Fibroblast of lung (primary cell): ENCODE measurements at places on chromosomes 16 and 17.

DNA sequence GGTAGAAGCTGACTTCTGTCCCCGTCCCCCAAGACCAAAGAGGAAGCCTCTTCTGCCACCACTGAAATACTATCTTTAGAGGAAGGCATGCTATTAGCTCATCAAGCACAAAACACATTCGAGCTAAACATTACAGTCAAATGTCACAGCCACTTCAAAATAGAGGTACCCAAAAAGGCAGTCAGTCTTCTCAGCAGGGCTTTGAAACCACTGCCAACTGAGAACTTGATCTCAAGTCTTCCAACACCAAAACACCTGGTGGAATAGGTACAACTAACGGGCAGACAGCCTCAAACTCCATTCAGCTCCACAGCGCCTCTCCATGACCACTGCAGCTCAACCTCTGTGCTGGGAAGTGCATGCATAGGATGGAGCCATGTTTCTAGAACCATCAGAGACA is 36.0 kb downstream of the ZFHX3 start:
- DNase-seq: no peak

- DNase-seq: no peak
These were observed 155.6 kb upstream of the PLCG2 start for GRCh38 chr16:81623365-81624102.

DNA sequence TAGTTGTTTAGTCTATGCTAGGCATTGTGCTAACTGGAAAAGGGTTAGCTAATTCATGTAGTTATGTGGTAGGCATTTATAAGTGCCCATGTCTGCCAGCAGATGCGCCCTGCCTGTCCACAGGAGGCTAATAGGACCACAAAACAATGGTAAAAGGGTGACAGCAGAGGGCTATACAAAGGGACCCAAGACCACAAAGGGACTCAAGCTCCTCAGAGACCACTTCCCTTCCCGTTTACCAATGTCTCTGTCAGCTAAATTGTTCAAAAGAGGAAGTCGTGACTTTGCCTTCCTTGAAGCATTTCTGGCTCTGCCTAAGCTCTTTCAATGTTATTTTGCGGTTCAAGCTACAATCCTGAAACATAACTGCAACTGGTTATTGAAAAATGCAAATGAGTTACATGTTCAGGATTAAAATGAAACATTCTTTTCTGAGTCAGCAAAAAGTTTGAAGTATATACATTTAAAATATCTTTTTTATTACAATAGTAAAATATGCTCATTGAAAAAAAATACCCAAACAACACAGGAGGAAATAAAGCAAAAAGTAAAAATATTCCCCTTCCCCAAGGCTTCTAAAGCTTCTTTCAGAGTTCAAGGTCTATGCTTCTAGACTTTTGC is 149.2 kb downstream of the MAF start:
- DNase-seq: no peak

- no peak for DNase-seq
These were observed 12.3 kb upstream of the LGALS3BP start for GRCh38 chr17:78991906-78992532.

DNA sequence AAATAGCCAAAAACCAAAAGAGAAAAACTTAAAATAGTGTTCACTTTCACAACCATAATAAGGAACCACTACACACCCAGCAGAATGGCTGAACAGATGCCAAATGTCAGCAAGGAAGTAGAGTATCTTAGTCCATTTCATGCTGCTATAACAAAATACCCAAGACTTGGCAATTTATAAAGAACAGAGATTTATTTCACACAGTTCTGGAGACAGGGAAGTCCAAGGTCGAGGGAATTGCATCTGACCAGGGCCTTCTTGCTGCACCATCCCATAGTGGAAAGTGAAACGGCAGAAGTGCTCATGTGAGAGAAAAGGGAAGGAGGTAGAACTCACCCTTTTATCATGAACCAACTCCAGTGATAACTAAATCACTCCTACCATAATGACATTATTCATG is 33.8 kb upstream of the CCL22 start:
- no peak for DNase-seq

GRCh38 chr17:66950886-66951604 is 13.5 kb upstream of the CACNG4 start:
- DNase-seq: no peak

GRCh38 chr17:53979991-53980390 is 157.3 kb downstream of the KIF2B start:
- DNase-seq: no peak

DNA sequence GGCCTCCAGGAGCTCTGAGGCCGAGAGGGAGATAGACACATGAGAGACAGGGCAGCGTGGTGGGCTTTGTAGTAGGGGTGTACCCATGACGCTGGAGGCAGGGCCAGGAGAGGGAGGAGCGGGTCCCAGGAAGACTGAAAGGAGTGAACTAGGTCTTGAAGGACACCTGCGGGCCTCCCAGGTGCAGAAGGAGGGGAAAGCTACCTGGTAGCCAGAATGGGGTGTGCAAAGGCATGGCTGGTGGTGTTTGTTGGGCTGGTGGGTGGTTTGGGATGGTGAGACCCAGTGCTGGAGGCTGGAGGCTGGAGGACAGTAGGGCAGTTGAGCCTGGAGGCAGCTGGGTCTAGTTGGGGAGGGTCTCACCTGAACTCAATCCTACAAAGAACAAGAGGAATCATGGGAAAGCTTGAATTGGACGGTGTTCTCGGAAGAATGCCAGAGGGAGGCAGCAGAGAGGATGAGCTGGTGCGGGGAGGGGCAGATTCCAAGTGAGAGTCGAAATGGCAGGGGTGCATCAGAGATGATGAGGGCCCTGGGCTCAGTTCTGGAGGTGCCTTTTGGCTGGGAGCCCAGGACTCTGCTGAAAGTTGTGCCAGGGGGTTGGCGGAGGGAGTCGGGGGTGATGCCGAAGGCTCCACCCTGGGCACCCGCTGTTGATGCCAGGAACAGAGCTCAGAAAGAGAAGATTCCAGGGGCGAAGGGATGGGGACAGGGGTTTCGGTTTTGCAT is 21.2 kb downstream of the C1QTNF1 start:
- no peak for DNase-seq

- peak; percentile 32 for DNase-seq
These were observed 512.4 kb upstream of the CDH11 start for GRCh38 chr16:65634291-65634690.

GRCh38 chr16:28279006-28279405 is 13.3 kb upstream of the SBK1 start:
- no peak for DNase-seq
